ENCODE measurements at places on chromosomes 11 and 22.
A peak's percentile ranks its signal among the peaks of the same experiment; 100 is the strongest.

DNA sequence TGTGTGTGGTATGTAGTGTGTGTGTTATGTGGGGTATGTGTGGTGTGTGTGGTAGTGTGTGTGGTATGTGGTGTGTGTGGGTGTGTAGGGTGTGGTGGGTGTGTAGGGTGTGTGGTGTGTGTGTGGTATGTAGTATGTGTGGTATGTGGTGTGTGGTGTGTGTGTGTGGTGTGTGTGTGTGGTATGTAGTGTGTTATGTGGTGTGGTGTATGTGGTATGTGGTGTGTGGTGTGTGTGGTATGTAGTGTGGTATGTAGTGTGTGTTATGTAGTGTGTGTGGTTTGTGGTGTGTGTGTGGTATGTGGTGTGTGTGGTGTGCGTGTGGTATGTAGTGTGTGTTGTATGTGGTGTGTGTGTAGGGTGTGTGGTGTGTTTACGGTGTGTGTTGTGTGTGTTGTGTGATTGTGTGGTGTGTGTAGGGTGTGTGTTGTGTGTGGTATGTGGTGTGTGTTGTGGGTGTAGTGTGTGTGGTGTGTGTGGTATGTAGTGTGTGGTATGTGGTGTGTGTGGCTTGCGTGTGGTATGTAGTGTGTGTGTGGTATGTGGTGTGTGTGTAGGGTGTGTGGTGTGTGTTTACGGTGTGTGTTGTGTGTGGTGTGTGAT, 4.2 kb upstream of the PPP6R2 start:
- DNase-seq = no peak

DNA sequence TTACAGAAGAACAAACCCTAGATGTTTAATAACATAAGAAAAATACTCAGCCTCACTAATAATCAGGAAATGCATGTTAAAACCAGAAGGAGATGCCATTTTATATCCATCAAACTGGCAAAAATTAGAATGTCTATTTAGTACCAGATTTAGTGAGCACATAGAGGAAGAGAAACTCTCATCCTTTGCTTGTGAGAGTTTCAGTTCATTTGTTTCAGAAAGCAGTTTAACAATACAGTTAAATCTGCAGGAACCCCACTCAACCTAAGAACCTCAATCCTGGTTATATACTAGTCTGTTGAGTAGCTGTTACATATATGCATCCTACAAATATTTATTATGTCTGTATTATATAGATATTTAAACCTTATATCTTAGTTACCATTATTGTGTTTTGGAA, 172.6 kb downstream of the WNT11 start:
- DNase-seq = no peak

DNA sequence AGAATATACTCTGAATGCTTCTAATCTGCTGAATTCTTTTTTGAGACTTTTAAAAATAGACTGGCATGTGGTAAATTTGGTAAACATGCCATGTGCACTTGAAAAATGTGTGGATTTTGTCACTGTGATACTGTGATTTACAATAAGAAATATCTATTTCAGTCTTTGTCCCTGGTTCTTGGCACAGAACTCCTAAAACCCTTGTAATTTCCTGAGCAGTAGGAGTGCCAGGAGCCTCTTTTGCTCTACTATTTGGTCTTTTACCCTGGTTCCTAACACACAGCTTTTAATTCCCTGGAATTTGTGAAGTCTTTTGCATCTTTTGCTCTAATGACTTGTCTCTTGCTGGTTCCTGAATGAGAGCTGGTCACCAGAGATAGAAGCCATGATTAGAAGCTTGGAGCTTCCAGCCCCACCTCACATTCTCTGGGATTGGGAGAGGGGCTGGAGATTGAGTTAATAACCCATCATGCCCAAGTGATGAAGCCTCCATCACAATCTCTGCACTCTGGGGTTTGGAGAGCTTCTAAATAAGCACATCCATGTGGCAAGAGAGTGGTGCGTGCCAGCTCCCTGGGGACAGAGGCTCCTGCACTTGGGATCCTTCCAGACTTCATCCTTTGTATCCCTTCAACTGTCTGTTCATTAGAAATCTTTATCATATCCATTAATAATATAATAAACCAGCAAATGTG, 27.2 kb upstream of the SYT13 start:
- no peak for DNase-seq

- DNase-seq = no peak
Observed at GRCh38 chr22:26429458-26430286, 612 bp downstream of the ASPHD2 start.

GRCh38 chr22:48520884-48521588, 1306.6 kb downstream of the BRD1 start:
- no peak for DNase-seq

DNA sequence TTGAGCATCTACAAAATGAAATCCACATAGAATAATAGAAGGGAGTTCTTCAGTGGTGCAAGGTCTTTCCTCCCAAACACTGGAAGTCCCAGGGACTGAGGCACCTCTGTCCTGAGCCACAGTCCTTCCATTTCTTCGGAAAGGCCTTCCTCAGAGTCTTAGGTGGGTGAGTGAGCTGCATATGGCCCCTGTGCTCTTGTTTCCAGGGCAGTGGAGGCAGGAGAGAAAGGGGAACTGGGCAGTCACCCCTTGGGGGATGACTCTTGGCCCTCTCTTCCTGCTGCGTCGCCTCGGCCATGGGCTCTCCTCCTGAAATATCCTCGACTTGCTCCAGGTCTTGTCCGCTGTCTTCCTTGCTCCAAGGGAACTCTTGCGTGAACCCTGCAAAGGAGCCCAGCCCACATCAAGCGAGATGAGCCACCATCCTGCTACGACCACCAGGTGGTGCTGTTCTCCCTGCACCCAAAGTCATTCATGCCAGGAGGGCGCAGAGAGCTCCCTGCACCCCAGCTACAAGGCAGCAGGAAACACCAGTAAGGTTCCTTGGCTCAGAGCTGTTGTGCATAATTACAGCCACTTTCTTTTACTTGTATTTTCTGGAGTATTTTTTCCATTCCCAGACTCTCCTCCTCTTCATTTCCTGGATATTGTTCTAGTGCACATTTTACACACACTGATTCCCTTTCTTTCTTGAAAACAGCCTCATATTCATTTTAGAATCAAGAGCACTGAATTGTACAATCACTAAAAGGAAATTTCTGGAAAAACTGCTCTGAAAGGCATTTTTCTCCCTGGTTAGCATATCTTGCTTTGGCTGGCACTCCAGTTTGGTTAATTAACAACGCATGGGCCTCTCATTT, 397.8 kb downstream of the OPCML start:
- DNase-seq = peak; percentile 51

DNA sequence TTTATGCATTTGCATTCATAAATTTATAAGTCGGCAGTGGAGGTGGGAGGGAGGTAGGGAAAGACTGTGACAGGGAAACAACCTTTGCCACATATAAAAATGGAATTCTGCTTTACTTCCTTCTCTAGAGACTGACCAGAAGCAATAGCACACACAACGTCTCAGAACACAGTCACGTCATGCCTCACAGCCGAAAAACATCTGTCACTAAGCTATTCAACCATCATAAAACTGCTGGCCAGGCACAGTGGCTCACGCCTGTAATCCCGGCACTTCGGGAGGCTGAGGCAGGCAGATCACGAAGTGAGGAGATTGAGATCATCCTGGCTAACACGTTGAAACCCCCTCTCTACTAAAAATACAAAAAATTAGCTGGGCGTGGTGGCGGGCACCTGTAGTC, 101.0 kb upstream of the CHRM4 start:
- no peak for DNase-seq

- no peak for DNase-seq
Observed at GRCh38 chr11:70397336-70397982, 870 bp upstream of the CTTN start.
